Left ventricle myocardium superior (tissue), 1 donor: ENCODE measurements at places on chromosomes 6 and 20. TPM values are rescaled to one million over a fixed set of nuclear protein-coding genes. Genes with fewer than 3 reads are reported as not detected.

DNA sequence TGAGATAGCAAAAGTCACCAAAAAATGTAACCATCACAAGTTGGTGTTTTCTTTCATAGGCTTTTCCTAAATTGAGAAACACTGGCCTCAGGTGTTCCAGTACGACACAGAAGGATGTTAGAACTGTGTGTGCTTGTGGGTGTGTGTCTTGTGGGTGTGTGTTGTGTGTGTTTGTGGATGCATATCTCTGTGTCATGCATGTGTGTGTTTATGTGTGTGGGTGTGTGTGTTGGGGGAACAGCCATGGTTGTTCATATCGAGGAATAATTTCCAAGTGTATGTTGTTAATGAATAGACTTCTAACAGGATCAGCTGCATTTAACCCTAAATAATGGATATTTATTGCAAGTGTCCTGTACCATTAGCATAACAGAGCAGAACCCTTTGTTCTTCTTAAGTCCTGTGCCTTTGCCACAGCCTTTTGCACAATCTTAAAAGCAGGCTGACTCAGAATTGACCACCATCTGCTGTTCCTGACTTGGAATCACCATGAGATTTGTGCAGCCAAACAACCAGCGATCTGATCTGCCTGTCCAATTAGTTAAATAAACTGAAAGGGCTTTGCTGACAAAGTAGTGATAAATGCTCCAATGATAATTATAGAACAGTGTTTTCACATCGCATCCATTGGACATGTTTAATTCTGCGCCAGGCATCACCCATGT is 7.6 kb downstream of the CD93 start:
- no peak for DNase-seq

DNA sequence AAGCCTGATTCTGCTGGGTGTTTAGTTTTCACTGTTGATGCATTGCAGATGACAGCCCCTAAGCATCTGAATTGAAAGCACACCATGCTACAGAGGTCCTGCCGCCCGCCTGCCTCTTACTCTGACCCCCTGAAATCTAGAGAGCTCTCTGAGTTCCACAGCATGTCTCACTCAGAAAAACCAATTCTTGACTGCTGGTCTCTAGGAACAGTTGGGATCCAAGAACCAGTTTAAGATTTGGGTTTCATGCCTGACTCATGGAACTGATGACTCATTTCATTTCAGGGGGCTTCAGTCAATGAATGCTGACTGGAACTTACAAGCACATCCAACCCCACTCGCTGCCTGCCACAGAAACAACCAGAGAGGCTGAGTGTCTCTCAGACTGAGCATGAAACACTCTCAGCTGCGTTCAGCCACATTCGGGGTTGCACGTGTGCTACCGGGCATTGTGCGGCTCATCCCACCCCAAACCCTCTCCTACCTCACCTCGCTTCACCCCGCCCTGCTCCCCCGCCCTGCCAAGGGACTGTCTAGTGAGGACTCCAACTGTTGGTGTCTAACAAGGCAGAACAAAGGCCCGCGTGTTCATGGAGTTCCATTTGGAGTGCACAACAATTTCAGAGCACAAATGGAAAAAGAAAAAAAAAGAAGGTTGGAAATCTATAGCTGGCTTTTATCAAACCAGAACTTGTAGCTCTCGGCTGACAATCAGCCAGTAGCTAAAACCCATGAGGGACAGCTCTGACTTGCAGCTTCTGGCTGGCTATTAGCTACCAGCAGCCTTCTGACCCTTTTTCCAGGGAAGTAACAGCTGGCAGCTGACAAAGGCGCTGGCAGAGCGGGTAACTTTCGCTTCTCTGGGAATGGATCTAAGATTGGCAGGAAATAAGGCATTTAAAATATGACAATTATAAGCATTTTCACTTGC is 20.0 kb upstream of the TRAF3IP2 start:
- DNase-seq = peak; percentile 56

DNA sequence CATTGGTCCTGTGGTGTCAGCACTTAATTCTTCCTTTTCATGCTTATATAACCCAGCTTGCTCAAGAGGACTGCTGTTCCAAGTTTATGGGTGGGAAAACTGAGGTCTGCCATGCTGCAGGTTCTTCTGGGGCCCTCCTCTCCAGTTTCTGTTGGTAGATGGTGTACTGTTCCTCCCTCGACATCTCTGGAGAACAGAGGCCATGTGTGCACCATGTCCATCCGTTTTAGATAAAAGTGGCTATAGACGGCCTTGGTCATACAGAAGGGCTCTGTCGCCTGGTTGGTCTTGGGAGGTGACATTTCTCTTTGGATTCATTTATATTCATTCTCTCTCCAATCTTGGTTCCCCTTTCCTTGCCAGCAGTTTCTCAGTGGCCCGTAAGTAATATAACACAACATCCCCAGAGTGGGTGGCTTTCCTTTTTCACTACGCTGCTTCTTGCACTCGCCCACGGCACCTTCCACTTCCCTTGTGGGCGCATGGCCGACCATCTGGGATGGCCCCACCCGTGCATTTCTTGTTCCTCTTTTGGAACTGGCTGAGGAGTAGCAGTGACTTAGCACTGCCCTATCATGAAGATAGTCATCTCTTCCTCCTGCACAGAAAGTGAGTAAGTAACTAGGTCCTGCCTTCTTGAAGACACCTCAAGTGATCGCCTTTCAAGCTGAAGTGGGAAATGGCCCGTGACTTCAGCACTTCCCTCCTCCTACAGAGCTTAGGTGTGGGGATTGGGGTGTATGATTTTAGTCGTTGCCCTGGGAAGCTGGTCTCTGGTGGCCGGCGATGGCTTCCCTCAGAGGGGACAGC is 94.2 kb downstream of the RREB1 start:
- peak; percentile 72 for DNase-seq

DNA sequence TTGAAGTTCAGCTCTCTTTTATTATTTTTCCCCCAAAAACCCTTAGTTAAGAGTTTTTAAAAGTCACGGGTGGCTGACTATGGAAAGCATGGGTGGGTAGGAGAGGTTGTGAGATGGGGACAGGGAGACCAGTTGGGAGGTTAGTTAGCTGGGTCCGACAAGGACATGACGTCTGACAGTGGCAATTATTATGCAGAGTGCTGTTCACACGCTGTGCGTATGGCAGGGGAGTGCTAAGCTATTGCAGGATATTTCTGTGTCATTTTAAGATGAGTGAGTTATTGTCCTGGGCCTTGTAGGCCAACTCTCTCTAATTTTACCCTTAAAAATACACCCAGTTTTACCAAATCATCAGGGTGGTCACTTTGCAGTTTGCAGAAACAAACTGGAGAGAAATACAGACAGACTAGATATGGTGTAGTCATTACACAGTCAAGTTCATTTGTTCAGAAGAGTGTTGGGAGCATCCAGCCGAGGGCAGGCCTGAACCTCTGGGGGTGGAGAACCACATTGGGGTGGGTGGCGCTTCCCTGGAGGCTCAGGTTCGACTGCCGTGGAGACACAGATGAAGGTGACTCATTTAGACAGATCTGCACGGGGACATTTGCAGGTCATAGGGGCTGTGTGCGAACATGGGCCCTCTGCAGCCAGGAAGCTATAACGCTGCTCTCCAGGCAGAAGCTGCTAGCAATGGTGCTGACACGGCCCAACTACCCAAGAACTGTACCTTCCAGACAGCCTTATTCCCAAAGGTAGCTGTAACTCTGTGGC is 307.6 kb downstream of the QKI start:
- no peak for DNase-seq

GRCh38 chr20:3935295-3935955 is 46.2 kb downstream of the PANK2 start:
- DNase-seq = peak; percentile 59

DNA sequence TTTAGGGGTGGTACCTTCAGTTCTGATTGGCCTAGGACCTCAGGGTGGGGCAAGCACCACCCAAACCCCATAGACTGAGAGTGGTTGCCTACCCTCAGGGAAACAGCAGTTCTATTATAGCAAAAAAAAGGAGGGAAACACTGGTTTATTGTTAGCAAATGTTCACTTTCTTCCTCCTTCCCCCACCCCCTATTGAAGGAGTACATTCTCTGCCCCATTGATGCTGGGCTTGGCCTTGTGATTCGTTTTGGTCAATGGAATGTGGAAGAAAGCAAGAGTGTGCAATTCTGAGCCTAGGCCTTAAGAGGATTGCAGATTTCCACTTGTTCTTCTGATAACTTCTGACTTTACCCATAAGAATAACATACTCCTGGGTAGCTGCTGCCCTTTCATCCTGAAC is 255.8 kb downstream of the NFATC2 start:
- no peak for DNase-seq

DNA sequence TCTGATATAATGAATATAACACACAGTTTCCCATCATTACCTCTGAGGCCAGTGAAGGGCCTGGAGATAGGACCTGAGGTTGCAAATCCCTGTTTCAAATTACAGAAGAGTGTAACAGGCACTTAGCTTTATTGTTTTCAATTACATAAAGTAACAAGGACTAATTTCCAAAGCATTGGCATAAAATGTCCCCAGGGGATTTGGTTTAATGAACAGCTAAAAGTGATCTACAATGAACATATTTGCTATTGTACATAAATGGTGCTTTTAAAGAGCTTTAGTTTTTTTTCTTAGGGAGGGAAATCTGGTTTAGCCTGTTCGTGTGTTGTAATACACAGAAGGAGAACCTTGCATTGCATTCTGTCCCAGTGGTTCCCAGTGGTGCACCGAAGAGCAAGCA is 54.4 kb downstream of the HMGN3 start:
- no peak for DNase-seq

- DNase-seq = no peak
Observed at GRCh38 chr20:50381771-50382593, 128.2 kb upstream of the PTPN1 start.

DNA sequence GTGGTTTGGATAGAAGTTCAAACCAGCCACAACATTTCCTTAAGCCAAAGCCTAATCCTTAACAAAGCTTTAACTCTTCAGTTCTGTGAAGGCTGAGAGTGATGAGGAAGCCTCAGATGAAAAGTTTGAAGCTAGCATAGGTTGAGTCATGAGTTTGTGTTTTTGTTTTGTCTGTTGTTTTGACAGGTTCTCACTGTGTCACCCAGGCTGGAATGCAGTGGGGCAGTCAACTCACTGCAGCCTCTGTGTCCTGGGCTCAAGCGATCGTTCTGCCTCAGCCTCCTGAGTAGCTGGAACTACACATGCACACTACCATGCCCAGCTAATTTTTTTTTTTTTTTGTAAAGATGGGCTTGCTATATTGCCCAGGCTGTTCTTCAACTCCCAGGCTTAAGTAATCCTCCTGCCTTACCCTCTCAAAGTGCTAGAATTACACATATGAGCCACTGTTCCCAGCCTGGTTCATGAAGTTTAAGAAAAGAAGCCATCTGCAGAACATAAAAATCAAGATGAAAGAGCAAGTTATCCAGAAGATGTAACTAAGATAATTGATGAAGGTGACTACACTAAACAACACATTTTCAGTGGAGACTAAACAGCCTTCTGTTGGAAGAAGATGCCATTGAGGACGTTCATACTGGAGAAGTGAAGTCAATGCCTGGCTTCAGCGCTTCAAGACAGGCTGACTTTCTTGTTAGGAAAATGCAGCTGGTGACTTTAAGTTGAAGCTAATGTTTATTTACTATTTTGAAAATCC is 96.2 kb downstream of the SMAP1 start:
- no peak for DNase-seq

DNA sequence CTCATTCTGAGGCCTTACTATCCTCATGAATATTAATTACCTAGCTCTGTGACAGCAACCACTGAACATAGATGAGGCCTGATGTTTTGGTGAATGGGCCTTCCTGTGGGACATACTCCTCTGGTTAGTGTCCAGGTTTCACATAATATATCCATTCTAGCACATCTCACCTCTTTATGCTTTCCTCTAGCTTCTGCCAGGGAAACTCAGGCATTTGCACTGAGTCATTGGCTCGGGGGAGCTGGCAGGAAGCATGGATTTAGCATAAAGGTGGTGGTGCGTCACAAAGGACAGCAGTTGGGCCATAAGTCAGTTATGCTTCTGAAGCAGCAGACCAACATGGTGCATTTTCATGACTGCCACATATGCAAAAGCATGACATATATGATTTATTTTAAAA is 37.5 kb upstream of the TMEM170B start:
- no peak for DNase-seq

DNA sequence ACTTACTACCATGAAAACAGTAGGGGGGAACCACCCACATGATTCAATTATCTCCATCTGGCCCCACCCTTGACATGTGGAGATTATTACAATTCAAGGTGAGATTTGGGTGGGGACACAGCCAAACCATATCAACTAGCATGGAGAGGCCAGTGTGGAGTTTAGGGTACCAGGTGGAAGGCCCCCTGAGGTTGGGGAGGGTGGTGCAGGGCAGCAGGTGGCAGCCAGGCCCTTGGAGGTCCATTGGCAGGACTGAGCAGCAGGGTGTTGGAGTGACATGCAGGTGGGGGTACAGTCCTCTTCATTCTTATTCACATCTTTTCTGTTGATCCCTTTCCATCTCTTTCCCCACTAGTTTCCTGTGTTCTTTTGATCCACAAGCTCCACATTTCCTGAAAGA is 42.9 kb downstream of the PHACTR3 start:
- DNase-seq = no peak

DNA sequence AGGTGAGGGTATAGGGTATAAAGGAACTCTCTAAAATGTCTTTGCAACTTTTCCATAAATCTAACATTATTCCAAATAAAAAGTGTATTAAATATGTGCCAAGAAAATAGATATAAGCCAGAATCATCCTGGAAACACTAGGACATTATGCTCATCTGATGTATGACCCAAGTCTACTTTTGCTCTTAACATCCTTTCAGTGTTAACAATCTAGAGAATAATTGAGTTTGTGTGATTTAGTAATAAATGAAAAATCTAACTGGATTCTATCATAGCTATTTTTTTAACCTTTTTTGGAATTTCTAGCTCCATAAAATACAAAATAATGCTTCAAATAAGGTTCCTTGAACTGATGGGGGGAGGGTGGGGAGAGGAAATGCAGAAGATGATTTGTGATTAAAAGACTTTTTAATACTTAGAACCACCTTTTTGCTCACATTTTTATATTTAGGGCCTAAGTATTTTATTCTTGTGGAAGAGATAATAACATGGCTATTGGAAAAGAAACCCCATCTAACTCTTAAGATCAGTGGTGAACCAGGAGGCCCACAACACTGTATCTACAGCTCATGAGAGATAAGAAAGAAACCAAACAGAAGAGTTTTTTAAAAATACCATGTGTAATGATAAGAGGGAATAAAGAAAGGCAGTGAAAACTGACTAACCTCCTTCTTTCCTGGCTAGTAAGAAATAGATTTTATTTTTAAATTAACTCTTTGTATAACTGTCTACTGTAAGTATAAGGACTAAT is 68.5 kb downstream of the PDSS2 start:
- no peak for DNase-seq

GUCA1A gene
- not detected for total RNA-seq

BPIFB1 gene
- not detected for total RNA-seq

IL17F gene
- not detected for total RNA-seq

RBL1 gene
- 4.9 TPM for total RNA-seq

GLYATL3 gene
- total RNA-seq = not detected

CASS4 gene
- 0.55 TPM for total RNA-seq
